ENCODE measurements at places on chromosomes 7 and 10.

GRCh38 chr10:61283481-61284221, 169.5 kb downstream of the TMEM26 start:
- no peak for DNase-seq

- no peak for DNase-seq
These were observed 10.6 kb upstream of the DNMBP start for GRCh38 chr10:100020142-100020885.

DNA sequence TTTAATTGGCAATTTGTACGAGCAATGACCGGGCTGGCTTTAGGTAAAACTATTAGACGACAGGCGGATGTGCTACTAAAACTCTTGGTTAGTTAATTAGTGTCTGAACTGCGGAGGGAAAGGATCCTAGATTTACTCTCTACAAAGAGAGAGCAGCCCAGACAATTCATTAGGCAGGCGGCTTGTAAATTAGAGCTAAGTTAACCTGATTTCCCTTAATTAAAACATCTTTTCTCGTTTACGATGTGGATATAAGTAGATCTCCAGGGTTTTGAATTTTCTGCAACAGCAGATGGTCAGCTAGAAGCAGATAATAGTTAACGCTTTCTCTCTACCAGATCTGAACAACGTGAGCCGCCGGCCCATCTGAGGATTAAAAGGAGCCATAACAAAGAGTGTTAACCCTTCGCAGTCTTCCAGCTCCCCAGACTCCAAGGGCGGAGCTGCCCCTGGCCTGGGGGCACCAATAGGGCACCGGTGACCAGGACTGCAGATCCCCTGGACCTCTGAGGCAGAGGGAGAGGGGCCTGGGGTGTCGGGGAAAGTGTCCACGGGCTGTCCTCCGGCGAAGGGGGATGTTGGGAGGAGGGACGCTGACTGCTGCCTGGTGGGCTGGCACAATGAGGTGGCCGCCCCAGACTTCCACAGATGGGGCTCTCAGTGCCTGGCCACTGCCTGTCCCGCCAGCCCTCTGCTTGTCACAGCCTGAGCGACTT, 6.3 kb upstream of the UNCX start:
- no peak for DNase-seq

DNA sequence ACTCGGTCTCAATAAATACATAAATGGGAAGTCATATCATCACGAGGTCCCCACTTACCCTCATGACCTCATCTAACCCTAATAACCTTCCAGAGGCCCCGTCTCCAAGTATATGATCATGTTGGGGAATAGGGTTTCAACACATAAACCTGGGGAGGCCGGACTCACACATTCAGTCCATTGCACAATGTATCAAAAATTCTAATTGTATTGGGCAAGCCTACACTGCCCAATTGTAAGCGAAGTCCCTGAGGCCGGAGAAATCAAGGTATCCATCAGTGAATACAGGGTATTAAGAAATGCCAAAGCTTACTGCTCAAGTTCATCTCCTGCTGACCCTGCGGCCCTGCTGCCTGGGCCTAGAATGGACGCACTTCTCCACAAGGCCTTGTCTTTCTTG, 69.6 kb downstream of the PARP12 start:
- DNase-seq = no peak

GRCh38 chr10:112769611-112770370, 180.3 kb upstream of the TCF7L2 start:
- no peak for DNase-seq

GRCh38 chr10:43153901-43154300, 15.7 kb downstream of the CSGALNACT2 start:
- DNase-seq = no peak

DNA sequence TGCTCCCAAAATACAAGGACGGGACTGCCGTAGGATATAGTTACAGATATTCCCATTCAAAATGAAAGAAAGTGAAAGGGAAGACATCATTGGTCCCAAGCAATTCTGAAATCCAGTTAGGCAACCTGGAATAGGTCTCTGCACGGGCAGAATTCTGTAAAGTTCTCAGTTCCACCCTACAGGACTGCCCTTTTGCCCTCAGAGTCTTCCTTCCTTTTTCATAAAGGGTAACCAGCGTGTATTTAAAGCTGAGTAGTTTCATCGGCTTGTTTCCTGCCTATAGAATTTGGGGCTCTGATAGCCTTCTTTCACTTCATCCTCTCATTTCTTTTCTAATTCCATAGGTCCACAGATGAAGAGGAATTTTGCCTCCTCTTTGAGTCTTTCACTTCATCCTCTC, 20.0 kb downstream of the COPG2 start:
- DNase-seq = no peak

GRCh38 chr7:140621401-140622021, 19.1 kb downstream of the DENND2A start:
- no peak for DNase-seq

DNA sequence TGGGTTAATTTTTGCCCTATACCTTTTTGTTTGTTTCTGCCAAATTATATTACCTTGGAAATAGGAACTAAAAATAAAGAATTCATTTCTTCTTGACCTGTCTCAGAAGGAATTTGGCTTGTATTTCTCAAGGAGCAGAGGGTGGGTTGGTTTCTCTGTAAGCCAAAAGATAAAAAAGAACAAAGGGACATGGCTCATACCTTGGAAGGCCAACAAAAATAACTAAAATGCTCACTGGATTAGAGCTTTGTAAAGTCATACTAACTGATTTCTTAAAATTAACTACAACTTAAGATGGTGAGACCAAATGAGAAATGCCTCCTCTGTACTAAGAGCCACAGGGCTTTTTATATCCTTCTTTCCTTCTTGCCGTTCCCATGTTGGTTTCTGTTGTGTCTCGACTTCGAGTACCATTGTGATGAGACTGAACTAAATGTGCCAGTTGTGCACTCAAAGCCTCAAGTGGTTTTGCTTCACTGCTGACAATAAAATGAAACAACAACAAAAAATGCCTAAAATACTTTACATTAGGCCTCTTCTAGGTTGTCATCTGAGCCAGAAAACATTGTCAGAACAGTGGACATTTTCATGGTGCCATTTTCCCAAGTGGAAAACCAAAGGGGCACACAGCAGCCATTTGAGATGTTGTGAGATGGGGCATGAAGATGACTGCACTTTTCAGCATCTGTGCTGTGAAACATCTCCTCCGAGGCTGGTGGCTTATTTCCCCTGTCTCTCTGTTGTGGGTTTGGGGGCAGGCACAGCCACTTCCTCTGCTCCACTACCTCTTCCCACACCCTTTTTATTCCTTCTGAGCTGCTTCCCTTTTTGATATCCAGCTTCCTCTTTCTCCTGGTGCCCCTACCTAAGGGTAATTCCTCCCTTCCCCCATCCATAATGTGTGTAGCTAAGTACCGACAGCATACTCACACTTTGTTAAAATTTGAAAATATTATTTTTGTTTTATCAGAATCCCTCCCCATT, 51.8 kb upstream of the AGR3 start:
- DNase-seq = no peak

DNA sequence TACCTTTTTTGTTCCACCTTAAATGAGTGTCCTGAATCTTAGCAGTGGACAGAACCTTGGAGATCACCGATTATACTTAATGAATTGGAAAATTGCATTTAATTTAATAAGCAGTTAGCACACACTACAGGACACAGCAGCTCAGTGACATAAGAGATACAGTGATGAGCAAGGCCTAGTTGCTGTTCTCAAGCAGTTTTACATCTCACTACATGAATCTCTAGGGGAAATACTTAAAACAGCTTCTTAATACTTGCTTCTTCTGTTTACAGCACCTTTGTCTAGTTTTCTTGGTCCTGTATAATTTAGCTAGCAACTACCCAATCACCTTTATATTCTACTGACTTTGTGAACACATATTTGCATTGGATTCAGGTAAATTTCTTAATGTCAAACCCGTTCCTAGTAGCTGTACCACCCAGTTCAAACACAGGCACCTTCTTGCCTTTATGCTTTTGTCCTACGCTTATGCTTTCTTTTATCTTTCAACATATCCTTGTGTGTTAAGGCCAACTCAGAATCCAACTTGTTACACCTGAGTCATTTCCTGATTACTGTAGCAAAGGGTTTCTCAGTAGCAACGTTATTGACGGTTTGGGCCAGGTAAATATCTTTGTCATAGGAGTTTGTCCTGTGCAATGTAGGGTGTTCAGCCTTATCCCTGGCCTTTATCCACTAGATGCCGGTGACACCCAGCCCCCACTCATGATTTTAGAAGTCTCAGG, 1.8 kb downstream of the STAM start:
- DNase-seq = no peak

GRCh38 chr7:101442426-101443070, 79.9 kb downstream of the COL26A1 start:
- no peak for DNase-seq

DNA sequence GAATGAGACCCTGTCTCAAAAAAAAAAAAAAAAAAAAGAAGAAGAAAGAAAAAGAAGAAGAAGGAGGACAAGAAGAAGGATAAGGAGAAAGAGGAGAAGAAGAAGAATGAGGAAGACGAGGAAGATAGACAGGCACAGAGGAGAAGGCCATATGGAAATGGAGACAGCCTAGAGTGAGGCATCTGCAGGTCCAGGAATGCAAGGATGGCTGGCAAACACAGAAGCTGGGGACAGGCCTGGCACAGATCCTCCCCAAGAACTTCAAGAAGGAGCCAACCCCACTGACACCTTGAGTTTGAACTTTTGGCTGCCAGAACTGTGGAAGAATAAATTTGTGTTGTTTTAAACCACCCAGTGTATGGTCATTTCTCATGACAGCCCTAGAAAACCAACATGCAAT, 38.9 kb downstream of the SPOCK2 start:
- DNase-seq = no peak

- DNase-seq = no peak
These were observed 5.4 kb downstream of the SUV39H2 start for GRCh38 chr10:14884082-14884481.

- no peak for DNase-seq
These were observed 164.6 kb upstream of the PPP1R3A start for GRCh38 chr7:114083166-114084001.

DNA sequence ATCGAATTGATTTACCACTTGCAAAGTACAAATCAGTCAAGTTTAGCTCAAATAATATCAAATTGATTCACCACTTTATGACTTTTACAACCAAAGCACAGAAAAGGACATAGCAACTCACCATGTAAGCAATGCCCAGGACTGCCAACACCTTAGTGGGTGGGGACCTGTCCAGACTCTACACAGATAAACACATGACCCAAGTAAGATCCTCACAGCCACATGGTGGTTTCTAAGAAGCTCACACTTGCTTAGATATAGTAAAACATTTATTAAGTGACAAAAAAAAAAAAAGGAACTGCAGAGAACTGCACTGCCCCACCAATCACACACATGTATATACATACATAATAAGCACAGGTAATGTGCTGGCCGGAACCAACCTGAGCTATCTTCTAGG, 116.2 kb downstream of the SLC25A13 start:
- no peak for DNase-seq

- DNase-seq = no peak
These were observed 117.6 kb downstream of the PLCE1 start for GRCh38 chr10:94111367-94111766.

- DNase-seq = no peak
These were observed 155.5 kb downstream of the COBL start for GRCh38 chr7:51160990-51161615.

- DNase-seq = no peak
These were observed 44.5 kb downstream of the KCNMA1 start for GRCh38 chr10:77592946-77593636.

DNA sequence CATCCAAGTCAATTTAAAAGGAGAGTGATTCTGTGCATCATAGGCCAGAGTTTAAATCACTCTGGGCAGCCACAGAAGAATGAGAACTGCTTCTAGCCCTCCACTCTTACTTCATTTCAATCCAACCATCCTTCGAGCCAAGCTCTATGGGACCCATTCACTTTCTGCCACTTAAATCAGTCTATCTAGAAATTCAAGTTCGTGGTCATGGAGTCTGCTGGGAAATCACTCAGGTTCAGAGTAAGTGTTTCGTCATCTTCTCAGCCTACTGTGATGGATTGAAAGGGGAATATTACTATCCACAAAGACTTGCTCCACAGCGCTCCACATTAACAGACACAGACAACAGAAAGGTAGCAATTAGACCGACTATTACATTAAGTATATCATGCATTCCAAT, 4.6 kb downstream of the DCLRE1C start:
- no peak for DNase-seq

GRCh38 chr10:116878123-116878522, 28.8 kb downstream of the ENO4 start:
- no peak for DNase-seq

Measured in NK-92 treated with Interleukin-12 subunit alpha and Interleukin-12 subunit beta, amount 100 ng/mL, for 24 hours (cell line).